GM12892 (cell line): ENCODE measurements at places on chromosomes 4 and X.

- DNase-seq: no peak
These were observed 38.2 kb downstream of the AFF2 start for GRCh38 chrX:148538582-148538981.

DNA sequence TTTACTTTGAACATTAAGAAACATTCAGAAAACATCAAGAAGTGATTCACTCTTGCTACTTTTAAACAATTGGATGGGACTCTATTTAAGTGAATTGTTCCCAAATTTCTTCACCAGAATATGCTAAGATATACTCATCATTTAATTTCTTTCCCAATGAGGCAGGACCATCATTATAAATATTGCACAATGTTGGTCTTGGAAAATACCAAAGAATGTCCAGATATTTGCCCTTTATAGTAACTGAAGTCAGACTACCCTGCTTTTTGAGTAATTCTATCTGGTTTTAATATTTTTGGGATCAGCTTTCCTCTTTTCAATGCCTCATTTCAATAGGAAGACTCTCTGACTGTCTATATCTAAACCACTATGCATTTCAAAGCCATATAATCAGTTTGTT is 129.4 kb upstream of the TENM3 start:
- no peak for DNase-seq

- DNase-seq: no peak
These were observed 113.4 kb upstream of the FAM241A start for GRCh38 chr4:112031712-112032328.

- DNase-seq: no peak
These were observed 309.9 kb downstream of the DHX15 start for GRCh38 chr4:24274381-24274941.

GRCh38 chrX:42027367-42028000 is 104.1 kb upstream of the CASK start:
- no peak for DNase-seq

- DNase-seq: no peak
These were observed 32.4 kb downstream of the MTHFD2L start for GRCh38 chr4:74190332-74190731.
